Activated gamma-delta T cell (primary cell): ENCODE measurements at places on chromosomes 1 and 21.

GRCh38 chr1:164682570-164682969, 123.6 kb downstream of the PBX1 start:
- DNase-seq = no peak

DNA sequence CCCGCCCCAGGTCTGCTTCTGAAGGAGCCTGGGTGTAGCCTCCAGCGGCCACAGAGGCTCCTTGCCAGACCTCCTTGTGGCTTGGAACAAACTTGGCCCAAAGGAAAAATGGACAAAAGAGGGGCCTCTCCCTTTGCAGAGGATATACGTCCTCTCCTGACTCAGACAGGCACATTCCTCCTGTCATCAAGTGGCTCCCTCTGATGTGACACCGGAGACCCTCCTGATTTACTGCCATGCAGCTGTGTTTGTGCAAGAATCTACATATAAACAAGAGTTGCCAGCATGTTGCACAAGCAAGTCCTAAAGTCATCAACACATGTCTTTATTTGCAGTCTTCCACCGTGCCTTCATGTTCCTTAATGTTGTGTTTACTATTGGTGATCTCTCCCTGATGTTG, 54.1 kb upstream of the F3 start:
- DNase-seq = no peak

DNA sequence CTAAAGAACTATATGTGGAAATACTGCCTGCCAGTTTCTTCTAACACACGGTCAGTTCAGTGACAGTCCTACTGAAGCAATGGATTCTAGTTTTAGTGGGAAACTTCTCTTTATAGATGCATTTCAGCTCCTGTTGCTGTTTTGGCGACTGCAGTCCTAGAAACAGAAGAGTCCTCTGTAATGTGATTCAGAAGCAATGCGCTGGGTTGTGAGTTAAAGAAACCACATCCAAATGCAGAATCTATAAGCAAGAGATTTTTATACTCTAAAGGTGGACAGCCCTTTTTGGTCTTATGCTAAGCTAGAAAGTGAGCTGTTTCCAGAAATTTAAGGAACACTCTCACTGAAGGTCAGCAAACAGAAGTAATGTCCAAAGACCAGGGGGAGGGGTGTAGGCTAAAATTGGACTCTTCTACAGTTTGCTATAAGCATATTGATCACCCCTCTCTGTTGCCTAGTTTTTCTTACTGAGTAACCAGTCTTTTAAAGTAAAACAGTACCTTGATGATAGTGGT, 30.8 kb downstream of the DUSP10 start:
- DNase-seq = no peak

GRCh38 chr1:157782931-157783330, 6.0 kb upstream of the FCRL2 start:
- DNase-seq = no peak

- DNase-seq = no peak
These were observed 23.4 kb downstream of the SESN2 start for GRCh38 chr1:28282426-28283407.

GRCh38 chr21:38802050-38803026, 3.4 kb upstream of the ETS2 start:
- no peak for DNase-seq

- no peak for DNase-seq
These were observed 85.9 kb upstream of the ADAM30 start for GRCh38 chr1:119981986-119982815.

DNA sequence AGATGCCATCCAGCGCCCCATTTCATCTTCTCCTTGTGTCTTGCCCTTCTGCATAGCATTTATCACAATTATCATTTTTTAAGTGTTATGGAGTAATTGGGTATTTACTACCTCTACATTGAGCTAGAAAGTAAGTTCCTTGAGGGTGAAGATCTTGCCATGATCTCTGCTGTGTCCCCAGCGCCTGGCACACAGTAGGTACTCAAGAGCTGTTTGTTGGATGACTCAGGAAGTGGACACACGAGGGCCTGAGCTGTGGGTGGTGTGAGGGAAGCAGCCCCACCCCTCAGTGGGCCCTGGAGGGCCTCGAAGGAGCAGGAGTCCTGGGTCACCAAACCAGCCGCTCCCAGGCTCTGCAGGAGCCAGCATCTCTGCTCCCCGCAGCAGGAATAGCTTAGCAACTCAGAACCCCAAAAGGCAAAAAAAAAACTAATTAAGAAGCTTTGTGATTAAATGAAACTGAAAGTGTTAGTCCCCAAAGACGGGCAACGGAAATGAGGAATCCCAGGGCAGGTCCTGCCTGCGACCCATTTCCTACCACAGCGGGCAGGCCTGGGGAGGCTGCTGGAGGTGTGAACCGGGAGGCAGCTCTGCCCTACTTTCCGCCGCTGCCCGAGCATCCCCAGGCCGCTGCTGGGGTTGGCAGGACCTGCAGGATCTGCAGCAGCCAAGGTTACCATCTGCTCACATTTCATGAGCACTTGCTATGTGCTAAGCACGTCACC, 87.7 kb downstream of the LACTBL1 start:
- DNase-seq = no peak

GRCh38 chr21:38267991-38268863, 11.4 kb downstream of the KCNJ15 start:
- DNase-seq = no peak

DNA sequence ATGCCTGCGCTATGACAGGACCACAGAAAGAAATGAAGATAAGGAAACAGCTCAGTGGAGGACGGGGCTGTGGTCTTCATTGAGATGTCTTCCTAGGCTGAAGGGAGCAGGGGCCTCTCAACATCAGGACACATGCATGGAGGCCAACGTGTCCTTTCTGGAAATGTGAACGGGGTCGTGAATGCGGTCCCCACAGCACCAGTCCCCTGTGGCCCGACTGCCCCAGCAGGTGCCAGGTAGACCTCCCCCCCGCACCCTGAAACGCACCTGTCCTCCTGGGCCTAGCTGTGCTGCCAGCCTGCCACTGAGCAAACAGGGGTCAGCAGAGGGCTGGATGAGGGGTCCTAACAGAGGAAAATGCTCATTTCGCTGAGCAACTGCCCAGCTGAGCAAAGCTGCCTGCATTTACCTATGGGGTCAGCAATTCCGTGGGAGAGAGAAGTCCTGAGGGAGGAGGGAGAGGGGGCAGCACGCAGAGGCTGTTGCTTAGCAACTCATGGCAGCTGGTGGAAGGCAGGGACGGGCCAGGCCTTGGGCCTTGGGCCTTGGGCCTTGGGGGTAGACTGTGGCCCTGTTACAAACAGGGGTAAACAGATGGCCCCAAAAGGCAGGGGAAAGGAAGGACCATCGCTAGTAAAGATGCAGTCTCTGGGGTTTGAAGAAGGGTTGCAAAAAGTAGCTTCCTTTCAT, 77.4 kb downstream of the NPHP4 start:
- DNase-seq = no peak

- no peak for DNase-seq
These were observed 14.9 kb downstream of the CDA start for GRCh38 chr1:20603504-20604464.

- DNase-seq = no peak
These were observed 37.2 kb downstream of the TRIM33 start for GRCh38 chr1:114473796-114474195.
